ENCODE measurements at places on chromosomes 1 and 21.
A peak's percentile ranks its signal among the peaks of the same experiment; 100 is the strongest.

DNA sequence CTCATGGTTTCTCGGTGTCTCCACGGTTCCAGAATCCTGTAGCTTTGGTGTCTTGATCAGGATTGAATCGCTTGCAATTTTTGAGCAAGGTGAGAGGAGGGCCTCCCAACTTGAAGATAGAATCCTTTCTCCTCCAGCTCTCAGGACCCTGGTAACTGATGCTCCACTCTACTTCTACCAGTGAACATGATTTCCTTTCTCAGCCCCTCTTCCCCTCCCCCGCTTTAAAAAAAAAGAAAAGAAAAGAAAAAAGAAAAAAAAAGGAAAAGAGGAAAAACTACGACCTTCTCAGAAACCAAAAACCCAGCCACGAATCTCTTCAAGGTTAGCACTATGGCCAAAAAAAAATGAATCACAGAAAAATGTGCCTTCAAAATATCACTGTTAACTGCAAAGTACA, 1.2 kb downstream of the ARHGEF11 start:
- no peak for DNase-seq

- no peak for DNase-seq
Measured at GRCh38 chr21:21851657-21852056, 853.4 kb downstream of the NCAM2 start.

GRCh38 chr1:61490924-61491323, 234.0 kb downstream of the TM2D1 start:
- no peak for DNase-seq

DNA sequence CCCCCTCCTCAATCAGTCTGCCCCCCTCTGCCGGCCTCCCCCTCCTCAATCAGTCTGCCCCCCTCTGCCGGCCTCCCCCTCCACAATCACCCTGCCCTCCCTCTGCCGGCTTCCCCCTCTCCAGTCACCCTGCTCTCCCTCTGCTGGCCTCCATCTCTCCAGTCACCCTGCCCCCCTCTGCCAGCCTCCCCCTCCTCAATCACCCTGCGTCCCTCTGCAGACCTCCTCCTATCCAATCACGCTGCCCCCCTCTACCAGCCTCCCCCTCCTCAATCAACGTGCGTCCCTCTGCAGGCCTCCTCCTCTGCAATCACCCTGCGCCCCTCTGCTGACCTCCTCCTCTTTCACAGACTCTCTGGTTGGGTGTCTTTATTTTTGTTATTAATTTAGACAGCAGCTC, 11.5 kb upstream of the C1orf198 start:
- no peak for DNase-seq

GRCh38 chr1:198841477-198841876, 202.6 kb downstream of the PTPRC start:
- DNase-seq, result no peak

- DNase-seq, result no peak
Measured at GRCh38 chr21:44260791-44261631, 686 bp downstream of the DNMT3L start.

DNA sequence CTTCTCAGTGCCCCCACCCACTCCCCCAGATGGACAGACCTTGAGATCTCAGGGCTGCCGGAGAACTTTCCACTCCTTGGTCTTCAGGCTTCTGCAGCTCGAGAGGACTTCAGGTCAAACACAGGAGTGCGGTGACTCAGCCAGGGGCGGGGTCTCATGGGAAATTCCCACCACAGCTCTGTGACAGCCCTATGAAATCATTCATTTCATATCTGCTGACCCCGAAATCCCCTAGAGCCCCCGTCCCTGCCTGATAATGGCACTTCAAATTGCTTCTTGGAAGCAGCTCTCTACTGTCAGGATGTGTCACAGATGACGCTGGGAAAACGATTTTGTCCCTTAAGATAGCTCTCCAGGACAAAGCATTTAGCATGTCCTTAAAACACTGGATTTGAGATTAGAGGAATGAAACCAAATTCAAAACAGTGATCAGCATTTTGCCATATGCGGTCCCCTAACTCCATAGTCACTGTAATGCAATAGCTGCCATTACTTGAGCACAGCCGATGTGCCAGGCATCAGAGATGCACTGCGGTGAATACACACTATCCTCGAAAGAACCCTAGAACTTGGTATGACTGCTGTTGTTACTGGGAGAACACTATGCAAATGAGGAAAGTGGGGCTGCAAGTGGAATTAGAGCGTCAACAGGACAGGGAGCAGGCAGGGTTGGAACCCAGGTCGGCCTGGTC, at the start of gene TNFRSF9:
TSS of gene TNFRSF9 (minus strand) at position 95 of the 692 bp plus-strand sequence. CDS start 845 bp downstream, outside the sequence.
- no peak for DNase-seq

- DNase-seq, result peak; percentile 43
Measured at GRCh38 chr1:186722711-186723309, 42.6 kb upstream of the PTGS2 start.

DNA sequence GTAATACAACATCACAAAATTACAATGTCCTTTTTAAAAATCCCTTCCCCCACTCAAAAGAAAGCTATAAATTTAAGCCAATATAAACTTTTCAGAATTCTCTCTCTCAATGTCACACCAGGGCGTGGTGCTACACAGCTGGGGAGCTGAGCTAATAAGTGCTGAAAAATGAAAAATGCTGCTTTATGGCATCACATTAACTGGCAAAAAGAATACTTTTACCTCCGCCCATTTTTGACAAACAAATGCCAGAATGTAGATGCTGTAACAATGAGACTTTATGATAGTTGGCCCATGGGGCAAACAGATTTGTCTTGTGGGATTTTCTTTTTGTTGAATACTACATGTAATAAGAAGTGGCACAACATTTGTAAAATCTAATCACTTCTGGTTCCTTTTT, 12.7 kb upstream of the LYPLAL1 start:
- DNase-seq, result no peak

DNA sequence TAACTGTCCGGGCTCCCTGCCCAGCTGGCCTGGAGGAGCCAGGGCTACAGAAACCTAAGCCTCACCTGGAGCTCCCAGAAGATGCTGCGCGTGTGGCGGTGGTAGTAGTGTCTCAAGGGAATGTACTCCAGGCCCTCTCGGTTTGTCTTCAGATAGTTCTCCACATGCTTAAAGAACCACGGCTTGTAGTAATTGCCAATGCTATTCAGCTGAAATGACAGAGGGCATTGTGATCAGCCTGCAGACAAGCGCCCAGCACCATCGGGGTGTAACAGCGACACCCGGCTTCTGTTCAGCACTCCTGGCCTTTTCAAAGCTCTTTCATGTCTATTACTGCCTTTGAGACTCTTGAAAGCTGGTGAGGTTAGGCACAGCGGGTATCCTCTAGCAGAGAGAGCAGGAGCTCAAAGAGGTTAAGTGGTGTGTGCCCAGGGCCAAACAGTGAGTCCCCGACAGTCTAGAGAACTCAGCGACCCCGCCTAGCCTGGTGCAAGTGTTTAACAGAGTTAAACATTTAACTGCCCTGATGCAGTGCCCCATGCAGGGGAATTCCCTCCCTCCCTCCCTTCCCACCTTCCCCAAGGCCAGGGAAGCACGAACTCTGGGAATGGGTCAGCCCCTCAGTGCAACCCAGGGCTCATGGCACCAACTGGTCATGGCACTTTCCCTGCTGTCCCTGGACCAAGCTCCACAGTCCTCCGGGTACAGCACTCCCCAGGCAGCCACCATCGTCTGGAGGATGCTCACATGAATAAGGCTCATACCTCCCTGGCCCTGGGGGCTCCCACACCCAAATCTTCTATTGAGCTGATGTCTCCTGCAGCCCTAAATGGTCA, 21.5 kb downstream of the DHCR24 start:
- DNase-seq, result no peak

GRCh38 chr1:179550746-179551682, 24.7 kb downstream of the NPHS2 start:
- peak; percentile 63 for DNase-seq

DNA sequence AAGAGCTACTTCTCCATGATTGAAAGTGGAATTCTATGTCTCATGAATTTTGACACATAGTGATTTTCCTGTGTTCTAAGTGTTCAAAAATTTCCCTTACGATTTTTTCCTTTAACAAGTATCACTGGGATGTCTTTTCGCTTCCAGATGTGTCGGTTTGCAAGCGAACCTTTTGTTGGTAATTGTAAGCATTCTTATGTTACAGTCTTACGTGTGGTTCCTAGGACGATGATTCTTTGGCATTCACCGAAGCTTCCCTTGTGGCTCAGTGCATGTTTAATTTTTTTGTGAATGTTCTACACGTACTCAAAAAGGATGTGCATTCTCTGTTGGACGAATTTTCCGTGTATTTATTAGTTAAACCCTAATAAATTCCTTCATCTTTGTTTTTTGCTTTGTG, 211.6 kb downstream of the CAMTA1 start:
- DNase-seq, result no peak

DNA sequence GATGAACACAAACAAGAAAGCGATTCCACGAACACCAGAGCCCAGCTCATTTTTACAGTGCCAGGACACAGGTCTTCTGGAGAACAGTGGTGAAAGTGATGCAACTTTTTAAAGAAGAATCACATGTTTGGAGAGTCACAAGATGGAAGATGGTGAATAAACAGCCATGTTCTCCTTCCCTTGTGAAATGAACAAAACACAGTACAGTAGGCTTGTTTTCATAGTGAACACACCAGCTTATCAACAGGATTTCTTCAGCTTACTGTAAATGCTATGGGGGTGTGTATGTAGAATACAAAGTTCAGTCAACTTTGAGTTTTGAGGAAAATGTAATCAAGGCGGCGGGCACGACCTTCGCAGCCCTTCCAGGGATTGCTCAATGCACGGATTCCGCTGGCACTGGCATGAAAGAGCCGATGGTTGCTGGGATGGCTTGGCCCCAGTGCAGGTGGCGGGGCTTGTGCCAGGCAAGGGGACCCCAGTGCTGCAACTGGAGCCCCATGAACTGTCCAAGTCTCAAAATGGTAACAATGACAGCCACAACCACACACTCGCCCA, 9.7 kb downstream of the TMPRSS3 start:
- no peak for DNase-seq

- DNase-seq, result no peak
Measured at GRCh38 chr1:66311092-66311491, 222.9 kb upstream of the SGIP1 start.

DNA sequence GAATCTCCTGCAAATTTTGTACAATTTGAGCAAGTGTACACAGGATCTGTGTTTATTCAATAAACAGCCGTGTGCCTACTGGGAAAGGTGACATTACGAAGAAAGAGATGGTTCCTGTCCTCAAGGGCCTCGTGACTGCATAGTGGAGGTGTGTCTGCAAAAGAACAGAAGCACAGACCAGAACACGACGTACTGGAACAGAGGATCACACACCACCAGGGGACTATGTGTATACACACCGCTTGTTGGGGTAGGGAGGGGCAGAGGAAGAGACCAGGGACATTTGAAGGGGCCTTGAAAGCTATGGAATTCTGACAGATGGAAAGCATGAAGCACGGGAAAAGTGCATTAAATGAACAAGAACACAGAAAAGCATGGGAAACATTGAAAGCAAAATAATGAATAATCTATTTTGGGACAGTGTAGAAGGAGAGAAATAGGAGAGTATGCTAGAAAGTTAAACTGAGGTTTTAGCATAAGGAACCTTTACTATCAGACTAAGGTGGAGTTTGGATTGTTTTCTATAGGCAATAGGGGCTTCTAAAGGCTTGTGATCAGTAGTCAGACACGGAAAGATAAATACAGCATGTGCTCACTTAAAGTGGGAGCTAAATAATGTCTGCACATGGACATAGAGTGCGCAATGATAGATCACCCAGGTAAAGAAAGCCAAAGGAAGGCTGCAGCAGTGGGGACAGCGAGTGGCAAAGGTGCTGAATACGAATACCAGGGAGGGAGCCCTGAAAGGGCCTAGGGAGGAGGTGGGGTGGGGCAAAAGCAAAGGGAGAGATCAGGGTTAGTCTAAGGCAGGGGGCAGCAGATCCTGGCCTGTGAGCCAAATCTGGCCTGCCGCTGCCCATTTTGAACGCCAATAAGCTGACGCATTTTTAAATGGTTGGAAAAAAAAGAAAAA, 11.0 kb downstream of the JAK1 start:
- DNase-seq, result no peak

- no peak for DNase-seq
Measured at GRCh38 chr1:60832367-60832766, 250.0 kb upstream of the NFIA start.

- DNase-seq, result peak; percentile 93
Measured at GRCh38 chr1:101288491-101288944, 51.7 kb downstream of the S1PR1 start.

DNA sequence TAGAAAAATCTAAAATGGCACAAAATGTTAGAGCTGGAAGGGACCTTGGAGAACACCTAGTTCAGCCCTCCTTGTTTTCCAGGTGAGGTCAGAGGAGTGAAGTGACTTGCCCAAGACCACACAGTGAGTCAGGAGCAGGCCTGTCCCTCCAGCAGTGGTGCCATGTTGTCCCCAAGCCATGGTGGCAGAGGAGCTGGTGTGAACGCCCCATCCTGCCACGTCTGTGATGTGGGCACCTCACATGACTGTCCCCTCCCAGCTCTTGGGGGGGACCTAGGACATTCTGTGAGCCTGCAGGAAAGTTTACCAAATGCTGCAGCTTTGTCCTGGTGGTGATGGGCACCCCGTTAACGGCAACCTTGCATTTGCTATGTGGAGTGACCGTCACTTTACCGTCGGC, 66.2 kb downstream of the SCCPDH start:
- DNase-seq, result no peak

- no peak for DNase-seq
Measured at GRCh38 chr1:81068726-81069125, 732.0 kb upstream of the ADGRL2 start.

- DNase-seq, result no peak
Measured at GRCh38 chr1:247914941-247915662, 5.0 kb upstream of the OR2T8 start.

GRCh38 chr1:53521924-53522552, 62.8 kb downstream of the DMRTB1 start:
- no peak for DNase-seq

- no peak for DNase-seq
Measured at GRCh38 chr1:52558941-52559340, 6.0 kb upstream of the TUT4 start.

DNA sequence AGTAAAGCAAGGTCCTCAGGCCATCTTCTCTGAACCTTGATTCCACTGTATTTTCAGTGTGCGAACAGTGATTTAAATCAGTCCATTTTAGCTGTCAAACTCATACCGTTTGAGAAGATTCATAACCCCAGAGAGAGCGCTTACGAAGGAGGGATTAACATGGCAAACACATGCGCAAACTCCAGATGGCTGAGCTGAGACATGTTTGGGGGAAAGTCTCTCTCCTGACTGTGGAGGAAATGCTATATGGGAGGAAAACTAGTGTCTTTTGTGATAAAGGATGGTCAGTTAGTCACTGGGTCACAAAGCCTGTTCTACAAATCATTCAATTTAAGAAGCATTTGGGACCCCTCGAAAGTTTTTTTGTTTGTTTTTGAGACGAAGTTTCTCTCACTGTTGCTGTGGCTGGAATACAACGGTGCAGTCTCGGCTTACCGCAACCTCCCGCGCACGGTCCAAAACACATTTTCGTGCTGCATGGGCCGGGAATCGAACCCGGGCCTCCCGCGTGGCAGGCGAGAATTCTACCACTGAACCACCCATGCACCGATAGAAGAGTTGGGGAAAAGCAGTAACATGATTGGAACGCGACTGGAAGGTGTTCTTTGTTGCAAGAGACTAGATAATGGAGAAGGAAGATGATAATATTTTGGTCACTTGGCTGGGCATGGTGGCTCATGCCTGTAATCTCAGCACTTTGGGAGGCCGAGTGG, 58.4 kb upstream of the CXADR start:
- peak; percentile 98 for DNase-seq

Data from HFFc6 (cell line).